ENCODE measurements at places on chromosomes 6 and 20. TPM values are rescaled to one million over a fixed set of nuclear protein-coding genes. Genes with fewer than 3 reads are reported as not detected.

The RALGAPB gene
- 74.2 TPM for total RNA-seq

The DLK2 gene
- total RNA-seq, result 0.27 TPM

The PAX1 gene
- not detected for total RNA-seq

The ABHD16B gene
- not detected for total RNA-seq

The LYRM2 gene
- 28.1 TPM for total RNA-seq

Data from thoracic aorta endothelial cell (primary cell).